ENCODE measurements at places on chromosomes 11 and 22.

GRCh38 chr22:38699143-38699542, 1.6 kb downstream of the JOSD1 start:
- no peak for DNase-seq

DNA sequence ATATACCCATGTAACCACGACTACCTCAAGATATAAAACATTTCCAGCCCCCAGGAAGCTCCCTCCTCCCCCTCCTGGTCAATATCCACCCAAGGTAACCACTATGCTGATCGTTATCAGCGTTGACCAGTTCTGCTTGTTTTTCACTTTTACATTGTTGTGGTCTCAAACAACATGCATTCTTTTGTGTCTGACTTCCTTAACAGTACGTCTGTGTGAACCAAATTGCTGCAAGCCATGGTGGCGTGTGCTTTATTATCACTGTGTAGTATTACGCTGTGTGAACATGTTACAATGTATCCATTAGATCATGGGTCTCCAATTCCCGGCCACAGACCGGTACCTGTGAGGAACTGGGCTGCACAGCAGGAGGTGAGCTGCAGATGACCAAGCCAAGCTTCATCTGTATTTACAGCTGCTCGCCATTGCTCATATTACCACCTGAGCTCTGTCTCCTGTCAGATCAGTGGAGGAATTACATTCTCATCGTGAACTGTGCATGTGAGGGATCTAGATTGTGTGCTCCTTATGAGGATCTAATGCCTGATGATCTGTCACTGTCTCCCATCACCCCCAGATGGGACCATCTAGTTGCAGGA, 15.5 kb upstream of the GRK3 start:
- DNase-seq: no peak

GRCh38 chr11:114058871-114059277, 637 bp upstream of the ZBTB16 start:
- no peak for DNase-seq

GRCh38 chr11:130600616-130601015, 152.2 kb downstream of the ADAMTS15 start:
- no peak for DNase-seq

DNA sequence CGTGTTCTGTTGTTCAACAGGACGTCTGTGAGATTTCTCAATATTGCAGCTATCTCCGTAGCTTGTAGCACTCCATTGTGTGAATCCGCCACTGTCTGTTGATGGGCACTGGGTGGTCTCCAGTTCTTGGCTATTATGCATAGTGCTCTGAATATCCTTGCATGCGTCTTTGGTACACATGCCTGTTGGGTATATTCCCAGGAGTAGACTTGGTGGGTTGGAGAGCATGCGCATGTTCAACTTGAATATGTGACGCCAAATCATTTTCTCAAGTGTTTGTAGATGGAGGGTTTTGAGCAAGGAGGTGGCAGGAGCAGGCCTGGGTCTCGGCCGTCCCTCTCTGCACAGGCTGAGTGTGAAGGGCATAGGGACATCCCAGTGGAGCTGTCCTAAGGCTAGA, 24.8 kb upstream of the TSKU start:
- no peak for DNase-seq

DNA sequence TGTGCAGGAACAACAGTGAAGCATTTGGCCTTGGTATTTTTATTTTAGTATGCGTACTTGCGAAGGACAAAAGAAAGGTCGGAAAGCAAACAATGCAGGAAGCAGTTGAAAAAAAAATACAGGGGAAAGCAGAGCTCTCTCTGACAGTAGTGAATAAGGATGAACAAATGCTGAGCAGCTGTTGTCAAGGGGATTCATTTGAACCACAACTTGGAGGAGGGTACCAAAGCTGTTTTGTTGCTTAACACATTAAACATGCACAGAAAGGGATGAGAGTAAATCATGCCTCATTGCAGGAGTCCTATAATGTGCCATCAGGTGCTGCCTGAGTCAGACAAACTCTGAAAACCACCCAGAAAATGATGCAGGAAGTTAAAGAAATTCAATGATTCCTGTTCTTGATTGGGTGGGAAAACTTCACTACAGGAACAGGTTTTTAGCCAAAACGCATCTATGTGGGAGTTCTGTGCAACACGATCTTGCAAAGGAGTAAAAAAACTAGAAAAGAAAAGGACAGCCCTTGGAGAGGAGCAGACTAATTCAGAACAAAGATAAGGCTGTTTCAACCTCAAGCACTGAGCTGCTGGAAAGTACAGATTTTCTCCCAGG, 2113.5 kb downstream of the LRRC4C start:
- DNase-seq: no peak

GRCh38 chr11:78564490-78565467, 9.9 kb downstream of the NARS2 start:
- peak; percentile 20 for DNase-seq

DNA sequence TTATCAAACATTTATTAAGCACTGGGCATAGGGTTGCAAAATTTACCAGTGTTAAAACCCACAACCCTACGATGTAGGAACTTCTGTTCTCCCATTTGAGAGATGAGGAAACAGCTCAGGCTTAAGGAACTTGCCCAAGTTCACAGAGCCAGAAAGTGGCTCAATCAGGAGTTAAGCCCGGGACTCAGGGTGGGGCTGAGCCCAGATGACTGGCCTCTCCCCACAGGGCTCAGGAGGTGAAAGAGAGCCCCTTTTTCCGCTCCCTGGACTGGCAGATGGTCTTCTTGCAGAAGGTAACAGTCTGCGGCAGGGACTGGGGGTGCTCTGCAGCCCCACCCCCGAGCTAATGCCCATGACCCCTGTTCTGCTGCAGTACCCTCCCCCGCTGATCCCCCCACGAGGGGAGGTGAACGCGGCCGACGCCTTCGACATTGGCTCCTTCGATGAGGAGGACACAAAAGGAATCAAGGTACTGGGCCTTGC, 5.6 kb upstream of the ANKRD13D start:
- no peak for DNase-seq

DNA sequence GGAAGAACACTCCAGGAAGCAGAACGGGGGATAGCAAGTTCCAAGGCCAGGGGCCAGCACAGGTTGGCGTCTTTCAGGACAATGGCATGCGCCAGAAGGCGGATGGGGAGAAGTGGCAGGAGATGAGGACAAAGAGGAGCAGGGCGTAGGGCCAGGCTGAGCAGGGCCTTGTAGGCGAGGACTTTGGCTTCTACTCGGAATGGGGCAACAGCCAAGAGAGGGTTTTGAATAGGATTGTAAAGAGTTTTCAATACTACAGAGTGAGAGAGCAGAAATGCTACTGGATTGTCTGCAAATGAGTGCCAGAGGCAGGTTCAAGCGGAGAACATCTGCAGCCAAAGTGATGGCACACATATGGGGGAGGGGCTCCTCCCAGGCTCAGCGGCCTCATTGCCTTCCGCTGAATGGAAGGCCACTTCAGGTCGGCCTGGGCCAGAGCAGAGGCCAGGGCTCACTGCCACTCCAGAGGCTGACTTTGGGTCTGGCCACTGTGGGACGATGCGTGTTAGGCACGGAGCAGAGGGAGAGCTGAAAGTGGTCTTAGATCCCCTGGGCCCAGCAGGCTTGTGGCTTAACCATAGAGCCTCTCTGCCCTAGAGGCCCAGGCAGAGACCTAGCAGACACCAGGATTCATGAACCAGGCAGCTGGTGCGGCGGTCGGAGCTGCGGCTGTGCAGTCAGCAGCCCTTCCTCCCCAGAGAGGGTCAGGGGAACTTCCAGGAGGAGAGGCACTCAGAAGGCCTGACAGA, 118.2 kb downstream of the DSCAML1 start:
- DNase-seq: no peak

DNA sequence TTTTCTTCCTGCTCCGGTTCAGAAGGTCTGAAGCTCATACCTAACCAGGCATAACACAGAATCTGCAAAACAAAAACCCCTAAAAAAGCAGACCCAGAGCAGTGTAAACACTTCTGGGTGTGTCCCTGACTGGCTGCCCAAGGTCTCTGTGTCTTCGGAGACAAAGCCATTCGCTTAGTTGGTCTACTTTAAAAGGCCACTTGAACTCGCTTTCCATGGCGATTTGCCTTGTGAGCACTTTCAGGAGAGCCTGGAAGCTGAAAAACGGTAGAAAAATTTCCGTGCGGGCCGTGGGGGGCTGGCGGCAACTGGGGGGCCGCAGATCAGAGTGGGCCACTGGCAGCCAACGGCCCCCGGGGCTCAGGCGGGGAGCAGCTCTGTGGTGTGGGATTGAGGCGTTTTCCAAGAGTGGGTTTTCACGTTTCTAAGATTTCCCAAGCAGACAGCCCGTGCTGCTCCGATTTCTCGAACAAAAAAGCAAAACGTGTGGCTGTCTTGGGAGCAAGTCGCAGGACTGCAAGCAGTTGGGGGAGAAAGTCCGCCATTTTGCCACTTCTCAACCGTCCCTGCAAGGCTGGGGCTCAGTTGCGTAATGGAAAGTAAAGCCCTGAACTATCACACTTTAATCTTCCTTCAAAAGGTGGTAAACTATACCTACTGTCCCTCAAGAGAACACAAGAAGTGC, 661 bp upstream of the MALAT1 start:
- no peak for DNase-seq

DNA sequence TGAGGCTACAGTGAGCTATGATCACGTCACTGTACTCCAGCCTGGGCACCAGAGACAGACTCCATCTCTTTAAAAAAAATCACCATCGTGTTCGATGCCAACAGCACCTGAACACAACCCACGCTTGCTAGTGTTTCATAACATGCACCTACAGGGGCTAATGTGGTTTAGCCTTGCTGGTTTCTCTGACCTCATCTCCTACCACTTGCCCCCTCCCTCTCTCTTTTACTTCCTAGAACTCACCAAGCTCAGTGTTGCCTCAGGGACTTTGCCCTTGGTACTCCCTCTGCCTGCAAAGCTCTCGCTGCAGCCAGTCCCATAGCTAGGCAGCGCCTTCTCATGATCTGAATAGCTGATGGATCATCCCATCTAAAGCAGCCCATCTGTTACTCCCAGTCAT, 99.8 kb downstream of the FBXO7 start:
- DNase-seq: no peak

- no peak for DNase-seq
Measured at GRCh38 chr11:125016413-125016812, 46.7 kb upstream of the SLC37A2 start.

DNA sequence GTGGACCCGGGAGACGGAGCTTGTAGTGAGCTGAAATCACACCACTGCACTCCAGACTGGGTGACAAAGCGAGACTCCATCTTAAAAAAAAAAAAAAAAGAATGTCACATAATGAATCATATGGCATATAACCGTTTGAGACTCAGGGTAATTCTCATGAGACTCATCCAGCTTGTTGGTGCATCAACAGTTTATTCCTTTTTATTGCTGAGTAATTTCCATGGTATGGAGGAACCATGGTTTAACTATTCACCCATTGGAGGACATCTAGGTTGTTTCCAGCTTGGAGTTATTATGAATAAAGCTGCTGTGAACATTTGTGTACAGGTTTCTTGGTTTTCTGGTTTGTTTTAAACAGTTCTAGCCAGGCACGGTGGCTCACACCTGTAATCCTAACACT, 25.3 kb downstream of the PPARA start:
- DNase-seq: no peak

- no peak for DNase-seq
Measured at GRCh38 chr22:25404556-25404927, 159.9 kb upstream of the GRK3 start.

Measured in HEK293T (cell line).